Neural crest cell (in vitro differentiated cells): ENCODE measurements at places on chromosomes 16 and 17.

- peaks cover 13% of the 10 kb centered on the region for H3K4me1 ChIP-seq
- no peak overlapping the region for H3K4me3 ChIP-seq
- no peak for DNase-seq
- H3K27me3 ChIP-seq, result peaks cover 92% of the 10 kb centered on the region
Observed at GRCh38 chr17:50631908-50632571, 2.6 kb upstream of the ABCC3 start.

- H3K36me3 ChIP-seq, result peaks cover 12% of the 10 kb centered on the region
- H3K4me3 ChIP-seq, result no peak overlapping the region
- H3K27me3 ChIP-seq, result no peaks in the 10 kb centered on the region
- H3K4me1 ChIP-seq, result no peaks in the 10 kb centered on the region
- no peak for DNase-seq
- H3K27ac ChIP-seq, result no peak overlapping the region
Observed at GRCh38 chr17:30780343-30780742, 44.1 kb downstream of the CRLF3 start.

DNA sequence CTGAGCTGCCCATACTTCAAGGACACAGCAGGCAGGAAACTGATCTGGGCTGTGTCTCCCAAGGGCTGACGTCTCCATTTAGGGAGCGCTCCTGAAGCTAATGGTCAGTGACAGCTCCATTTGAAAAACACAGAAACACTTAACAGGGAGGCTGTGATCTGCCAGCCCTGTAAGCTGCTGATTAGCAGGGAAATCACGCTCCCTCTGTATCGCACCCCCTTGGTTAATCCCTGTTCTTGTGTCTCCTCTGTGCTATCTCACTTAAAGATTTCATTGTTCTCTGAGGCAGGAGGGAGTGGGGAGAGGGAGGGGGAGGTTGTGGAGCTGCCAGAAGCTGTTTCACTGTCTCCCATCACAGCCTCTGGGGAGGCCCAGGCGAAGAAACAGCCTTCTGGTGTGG, 47.4 kb upstream of the CACNG3 start:
- H3K27ac ChIP-seq, result no peak overlapping the region
- no peaks in the 10 kb centered on the region for H3K4me1 ChIP-seq
- DNase-seq, result no peak
- H3K27me3 ChIP-seq, result peaks cover 52% of the 10 kb centered on the region

- H3K4me3 ChIP-seq, result no peak overlapping the region
- peaks cover 2% of the 10 kb centered on the region for H3K27me3 ChIP-seq
- no peak for DNase-seq
- no peaks in the 10 kb centered on the region for H3K36me3 ChIP-seq
Observed at GRCh38 chr16:87921236-87921773, 15.0 kb downstream of the CA5A start.

DNA sequence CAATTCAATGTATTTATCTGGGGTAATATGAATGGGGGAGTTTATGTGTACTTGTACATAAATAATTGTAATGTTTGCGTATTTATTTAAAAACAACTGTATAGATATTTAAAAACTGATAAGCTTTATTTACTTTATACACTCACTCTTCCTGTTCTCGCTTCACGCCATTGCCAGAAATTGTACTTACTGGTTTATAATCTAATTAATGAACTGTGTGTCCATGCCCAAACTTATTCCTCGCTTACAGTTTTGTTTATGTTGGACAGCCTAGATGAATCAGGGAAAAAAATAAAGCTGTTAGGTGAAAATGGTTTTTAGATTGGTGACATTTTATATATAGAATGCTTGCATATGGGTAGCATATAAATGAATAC, 30.8 kb downstream of the AATF start:
- H3K27me3 ChIP-seq, result no peaks in the 10 kb centered on the region
- H3K36me3 ChIP-seq, result no peaks in the 10 kb centered on the region
- H3K4me1 ChIP-seq, result peaks cover 24% of the 10 kb centered on the region
